ENCODE measurements at places on chromosomes 6 and 20.

GRCh38 chr6:110181131-110182030 lies 1.2 kb downstream of the CDC40 start:
- DNase-seq = no peak

DNA sequence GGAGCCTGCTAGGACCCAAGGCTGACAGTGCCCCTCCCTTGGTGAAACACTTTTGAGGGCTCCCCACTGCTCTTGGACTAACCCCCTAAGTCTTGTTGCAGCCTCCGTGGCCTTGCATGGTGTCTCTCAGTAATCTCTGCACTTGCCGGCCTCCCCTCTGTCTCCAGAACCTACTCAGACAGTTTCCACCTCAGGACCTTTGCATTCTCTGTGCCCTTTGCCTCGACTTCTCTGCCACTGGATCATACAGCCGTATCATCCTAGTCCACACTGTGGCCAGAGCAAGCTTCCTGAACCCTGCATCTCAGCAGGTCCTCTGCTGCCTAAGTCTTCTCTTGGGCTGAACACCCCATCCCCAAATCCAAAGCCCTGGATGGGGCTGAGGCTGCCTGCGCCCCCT lies 152.0 kb upstream of the PTPN1 start:
- DNase-seq = no peak

GRCh38 chr20:64241061-64241460 lies 14.5 kb upstream of the PCMTD2 start:
- no peak for DNase-seq

DNA sequence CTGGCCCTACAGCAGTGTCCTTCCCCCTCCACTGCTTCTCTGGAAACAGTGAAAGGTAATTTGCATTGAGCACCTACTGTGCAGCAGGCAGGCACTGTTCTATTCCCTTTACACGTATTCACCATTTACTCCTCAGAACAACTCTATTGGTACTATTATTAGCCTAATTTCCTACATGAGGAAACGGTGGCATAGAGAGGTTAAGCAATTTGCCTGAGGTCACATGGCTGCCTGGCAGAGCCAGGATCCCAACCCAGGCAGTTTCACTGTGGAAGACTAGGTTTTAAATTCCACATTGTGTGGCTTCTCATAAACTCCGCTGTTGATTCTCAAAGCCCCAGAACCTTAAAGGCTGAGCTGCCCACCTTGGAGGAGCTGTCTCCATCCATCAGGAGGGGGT lies 72.7 kb downstream of the CLIC5 start:
- no peak for DNase-seq

GRCh38 chr20:18430172-18430826 lies 36.5 kb downstream of the DZANK1 start:
- DNase-seq = no peak

- no peak for DNase-seq
These were observed 637 bp upstream of the SLC22A3 start for GRCh38 chr6:160347259-160348222.

GRCh38 chr6:17277256-17277655 lies 3.9 kb upstream of the RBM24 start:
- no peak for DNase-seq

- DNase-seq = no peak
These were observed 174.7 kb downstream of the DHX35 start for GRCh38 chr20:39136798-39137197.

DNA sequence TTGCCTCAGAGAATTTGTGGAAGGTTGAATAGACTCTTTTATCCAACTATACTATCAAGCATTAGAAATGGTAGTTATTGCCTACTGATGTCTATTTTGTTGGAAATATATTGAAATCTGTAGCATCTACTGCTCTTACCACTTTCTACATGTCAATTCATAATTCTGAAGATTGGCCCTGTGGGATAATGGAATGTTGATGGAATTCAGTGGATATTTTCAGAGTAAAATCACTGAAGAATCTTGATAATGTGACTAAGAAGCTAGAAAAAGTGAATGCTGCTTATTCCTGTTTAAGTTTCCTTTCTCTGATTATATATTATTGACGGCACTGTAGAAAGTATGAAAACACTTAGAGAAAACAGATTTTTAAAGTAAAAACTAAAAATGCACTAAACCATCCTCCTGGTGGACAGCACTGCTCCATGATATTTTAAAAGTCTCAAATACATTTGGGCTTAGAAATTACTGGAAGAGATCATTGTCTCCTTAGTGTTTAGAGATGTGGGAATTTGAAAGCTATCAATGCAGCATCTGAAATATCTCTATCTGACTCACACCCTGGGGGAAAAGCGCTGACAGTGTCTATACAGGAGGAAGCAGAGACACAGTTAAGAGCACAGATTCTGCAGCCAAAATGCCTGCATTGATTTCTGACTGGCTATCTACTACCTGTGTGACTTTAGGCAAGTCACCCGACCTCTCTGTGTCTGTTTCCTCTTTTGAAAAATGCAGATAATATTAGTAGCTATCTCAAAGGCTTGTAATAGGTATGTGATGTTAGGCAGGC lies 37.9 kb upstream of the RCAN2 start:
- no peak for DNase-seq

GRCh38 chr20:35116258-35116657 lies 23.7 kb upstream of the TRPC4AP start:
- DNase-seq = no peak

GRCh38 chr20:60107621-60108390 lies 149.6 kb downstream of the CDH26 start:
- no peak for DNase-seq
